Hippocampal formation (tissue), 2 donors: ENCODE measurements at places on chromosomes 2 and 18.

- no peak for DNase-seq
Measured at GRCh38 chr2:171807119-171807518, 86.9 kb downstream of the SLC25A12 start.

DNA sequence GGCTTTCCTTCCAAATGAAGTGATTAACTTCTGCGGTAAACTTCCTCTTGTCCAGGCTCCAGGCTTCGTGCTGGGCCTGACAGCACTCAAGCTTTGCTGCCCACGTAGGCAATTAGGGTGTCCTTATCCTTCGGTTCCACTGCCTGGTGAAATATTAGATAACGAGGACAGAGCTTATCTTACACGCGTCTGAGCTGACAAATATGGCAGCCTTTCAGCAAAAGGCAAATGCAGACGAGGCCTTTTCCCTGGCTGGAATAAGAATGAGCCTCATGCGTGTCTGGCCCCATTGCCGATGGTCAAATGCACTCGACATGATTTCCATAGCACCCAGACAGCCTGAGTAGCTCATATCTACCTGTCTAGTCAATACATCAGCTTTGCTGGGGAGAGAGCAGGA, 141.5 kb downstream of the FAM210A start:
- DNase-seq: no peak

DNA sequence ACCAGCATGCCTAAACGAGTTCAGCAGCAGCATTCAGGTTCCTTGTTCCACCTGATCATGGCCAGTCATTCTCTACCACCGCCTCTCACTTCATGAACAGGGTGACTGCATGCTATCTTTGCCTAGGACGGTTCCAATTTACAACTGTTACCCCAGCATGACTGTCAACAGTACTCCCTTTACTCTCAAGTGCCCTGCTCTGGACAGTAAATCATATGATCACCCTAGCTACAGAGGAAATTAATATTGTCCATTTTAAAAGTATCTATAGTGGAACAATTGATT, 25.7 kb downstream of the MGAT4A start:
- no peak for DNase-seq

GRCh38 chr2:41375901-41376300, 671.9 kb upstream of the PKDCC start:
- DNase-seq: no peak

DNA sequence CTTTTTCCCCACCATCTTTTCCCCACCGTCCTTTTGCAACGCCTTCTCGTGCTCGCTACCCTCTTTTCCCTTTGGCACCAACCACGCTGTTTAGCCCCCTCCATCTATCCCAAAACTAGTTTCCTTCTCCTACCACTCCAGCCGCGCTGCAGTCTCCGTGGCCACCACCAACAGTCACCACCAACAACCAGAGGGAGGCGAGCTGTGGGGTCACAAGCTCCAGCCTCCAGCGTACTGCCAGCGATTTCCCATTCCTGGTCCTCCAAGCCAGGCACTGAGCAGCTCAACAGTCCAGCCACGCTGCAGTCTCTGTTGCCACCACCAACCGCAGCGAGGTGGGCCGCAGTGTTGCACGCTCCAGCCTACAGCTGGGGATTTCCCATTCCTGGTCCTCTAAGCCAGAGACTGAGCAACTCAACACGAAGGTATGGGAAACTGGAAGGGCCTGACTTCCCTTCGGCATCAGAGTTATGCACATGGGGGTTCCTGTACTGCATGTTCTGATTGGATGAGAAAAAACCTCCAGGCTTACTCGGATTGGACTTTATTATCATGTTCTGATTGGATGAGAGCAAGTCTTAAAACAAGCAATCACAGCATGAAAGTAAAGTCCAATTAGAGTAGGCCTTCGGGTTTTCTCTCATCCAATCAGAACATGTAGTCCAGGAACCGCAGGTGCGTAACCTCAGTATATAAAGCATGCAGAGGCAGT, 42.3 kb upstream of the IMP4 start:
- DNase-seq: no peak

- DNase-seq: no peak
Measured at GRCh38 chr2:128612628-128613027, 294.0 kb upstream of the HS6ST1 start.

- DNase-seq: no peak
Measured at GRCh38 chr18:58525517-58525916, 103.4 kb downstream of the ALPK2 start.

DNA sequence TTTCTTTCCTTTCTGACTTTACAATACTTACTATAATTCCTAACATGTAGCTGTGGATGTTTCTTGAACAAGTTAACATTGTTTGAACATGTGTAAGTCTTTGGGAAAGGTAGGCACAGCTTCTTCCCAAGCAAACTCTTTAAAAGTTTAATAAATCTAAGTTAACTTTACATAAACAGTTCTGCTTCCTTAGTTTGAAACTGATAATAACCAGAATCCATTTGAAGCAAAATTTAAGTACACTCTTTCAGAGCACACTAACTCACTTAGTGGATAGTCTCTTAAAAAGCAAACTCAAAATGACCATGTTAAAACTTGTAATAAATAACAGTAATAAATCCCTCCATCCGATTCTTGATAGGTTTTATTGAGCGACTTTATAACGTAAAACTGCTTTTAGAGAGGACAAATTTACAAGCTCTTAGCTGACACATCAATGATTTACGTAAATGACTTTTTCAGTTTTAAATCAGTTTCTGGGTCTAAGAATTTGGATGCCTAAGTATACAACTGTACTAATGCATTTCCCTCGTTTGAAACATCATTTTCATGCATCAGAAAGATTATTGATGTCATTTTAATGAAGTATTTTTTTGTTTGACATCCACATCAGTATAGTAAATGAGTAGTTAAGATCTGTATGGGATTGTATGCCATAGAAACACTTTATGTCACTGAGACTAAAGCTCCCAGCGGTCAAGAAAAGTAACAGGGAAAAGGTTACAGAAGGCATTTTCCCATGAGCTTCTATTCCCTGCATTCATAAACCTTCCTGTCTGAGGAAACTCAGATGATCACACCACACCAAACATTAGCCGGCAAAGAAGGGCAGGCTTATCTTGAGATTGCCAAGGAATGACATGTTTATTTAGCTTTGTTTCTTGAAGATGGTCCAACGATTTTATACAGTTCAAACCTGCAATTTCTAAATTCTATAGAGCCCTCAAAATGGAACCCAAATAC, 67.5 kb downstream of the PDE1A start:
- DNase-seq: no peak

DNA sequence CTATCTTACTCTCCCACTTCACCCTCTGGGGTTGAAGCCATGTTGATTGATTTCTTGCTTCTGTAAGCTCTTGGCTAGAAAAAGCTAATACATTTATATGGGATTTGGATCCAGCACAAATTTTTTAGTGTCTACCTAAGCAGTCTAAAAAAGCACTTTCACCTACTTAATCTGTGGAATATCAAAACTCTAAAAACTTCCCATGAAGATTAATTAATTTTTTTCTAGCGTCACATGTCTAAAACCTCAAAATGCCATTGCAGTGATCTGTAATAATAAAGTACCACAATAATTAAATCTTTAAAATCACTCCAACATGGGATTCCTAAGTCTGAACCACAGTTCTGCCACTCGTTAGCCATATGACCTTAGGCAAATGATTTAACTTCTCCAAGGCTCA, 180.1 kb downstream of the EN1 start:
- DNase-seq: no peak

DNA sequence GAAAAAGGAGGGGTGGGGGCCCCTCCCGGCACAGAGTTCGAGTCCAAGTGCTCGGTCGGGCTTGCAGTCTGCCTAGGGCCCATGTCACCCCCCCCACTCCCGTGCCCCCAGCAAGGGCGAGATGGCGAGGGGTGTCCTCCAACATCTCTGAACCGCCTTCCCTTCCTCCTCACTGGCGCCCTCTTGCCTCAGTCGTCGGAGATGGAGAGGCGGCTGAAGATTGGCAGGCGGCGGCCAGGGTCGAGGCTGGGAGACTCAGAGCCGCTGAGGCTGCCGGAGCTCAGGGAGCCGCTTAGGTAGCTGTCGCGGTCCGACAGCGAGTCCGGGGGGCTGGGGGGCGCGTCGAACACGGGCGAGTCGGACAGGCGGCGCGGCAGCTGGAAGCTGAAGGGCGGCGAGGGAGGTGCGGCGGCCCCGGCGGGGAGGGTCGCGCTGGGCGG, 2.3 kb downstream of the ZFP36L2 start:
- peak; percentile 54 for DNase-seq

DNA sequence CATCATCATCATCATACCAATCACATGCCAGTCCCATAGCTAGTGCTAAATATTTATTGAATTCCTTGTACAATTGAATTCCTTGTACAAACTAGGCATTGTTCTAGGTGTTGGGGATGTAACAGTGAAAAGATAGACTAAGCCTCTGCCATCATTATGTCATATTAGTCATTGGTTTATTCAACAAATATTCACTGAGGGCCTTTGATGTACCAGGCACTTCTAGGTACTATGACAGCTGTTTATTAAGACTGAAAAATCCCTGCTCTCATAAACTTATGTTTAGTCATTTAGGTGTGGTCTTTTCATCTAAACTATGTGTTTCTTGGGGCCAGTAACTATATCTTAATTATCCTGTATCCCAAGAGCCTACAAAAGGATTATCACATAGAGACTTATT, 412.3 kb upstream of the ETAA1 start:
- DNase-seq: no peak

DNA sequence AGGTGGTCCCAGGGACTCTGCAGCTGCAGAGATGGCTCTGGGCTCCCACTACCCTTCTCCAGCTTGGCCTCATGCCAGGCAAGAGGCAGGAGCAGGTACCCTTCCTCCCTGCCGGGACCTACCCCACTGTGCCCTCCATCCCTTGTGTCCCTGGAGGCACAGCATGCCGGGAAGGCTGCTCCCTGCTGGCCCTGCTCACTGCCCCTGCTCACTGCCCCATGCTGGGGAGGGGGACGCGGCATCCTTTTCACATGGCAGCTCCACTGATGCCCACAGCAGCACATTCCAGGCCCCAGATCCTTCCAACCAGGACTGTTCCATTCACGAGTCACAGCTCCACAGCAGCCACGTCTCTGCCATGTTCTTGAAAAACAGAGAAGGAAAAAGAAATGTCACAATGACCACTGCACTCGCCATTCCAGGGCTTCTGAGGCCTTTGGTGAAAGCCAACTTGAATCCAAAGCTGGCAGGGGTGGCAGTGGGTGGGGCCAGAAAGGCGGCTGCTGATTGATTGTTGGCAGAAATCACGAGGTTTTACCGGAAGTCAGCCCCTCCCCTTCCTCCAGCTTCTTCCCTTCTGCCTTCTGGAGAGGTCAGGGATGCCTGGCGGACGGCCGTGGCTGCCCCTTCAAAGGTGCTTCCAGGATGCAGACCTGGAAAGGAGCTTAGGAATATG, 268.0 kb downstream of the CYP26B1 start:
- no peak for DNase-seq

DNA sequence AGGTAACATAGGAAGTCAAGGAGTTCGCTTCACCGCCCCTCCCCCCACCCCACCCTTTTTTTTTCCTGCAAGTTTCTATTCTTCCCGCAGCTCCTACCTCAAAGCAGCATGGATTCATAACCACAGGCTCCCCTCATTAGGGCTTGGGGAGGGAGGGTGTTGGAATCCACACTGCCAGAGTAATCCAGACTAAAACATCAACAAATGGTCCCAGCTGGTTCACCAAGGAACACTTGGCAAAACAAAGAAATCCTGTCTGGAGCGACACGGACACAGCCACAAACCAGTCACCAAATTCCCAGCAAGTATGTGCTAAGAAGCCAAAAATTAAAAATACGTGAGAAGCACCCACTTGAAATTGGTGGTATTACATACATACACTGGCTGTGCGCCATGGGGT, 106.9 kb upstream of the PPP1CB start:
- DNase-seq: no peak

DNA sequence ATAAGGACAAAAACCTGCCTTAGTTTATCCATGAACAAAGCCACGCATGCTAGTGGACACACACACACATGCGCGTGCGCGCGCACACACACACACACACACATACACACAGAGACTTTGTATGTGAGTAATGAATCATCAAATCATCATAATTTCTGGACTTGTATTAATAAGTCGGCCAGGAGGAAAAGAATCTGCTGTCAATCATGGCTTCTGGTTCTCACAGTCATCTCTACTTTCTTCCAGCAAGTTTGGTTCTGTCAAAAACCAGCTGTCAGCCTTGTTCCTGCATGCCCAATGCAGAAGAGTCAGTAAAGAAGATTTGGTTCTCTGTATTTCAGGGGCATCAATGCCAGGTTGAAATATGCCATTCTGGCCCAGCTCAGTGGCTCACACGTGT, 1.1 kb upstream of the TTR start:
- no peak for DNase-seq

DNA sequence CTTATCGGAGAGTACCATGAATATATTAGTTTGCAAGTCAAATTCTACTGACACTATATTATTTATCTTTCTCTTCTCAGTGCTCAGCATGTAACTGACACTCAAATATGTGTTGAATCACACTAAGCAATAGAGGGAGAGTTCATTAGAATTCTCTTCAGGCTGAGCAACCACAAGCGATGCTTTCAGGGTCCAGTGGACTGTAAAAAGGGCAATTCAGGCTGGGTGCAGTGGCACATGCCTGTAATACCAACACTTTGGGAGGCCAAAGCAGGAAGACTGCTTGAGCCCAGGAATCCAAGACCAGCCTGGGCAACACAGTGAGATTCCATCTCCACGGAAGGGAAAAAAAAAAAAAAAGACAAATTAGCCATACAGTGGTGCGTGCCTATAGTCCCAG, 16.3 kb downstream of the PDE6D start:
- DNase-seq: peak; percentile 25

GRCh38 chr2:102832789-102833188, 71.0 kb downstream of the TMEM182 start:
- DNase-seq: no peak

- DNase-seq: no peak
Measured at GRCh38 chr18:25308381-25308780, 43.6 kb downstream of the ZNF521 start.

GRCh38 chr2:180174580-180174979, 167.5 kb upstream of the CWC22 start:
- DNase-seq: no peak
